ENCODE measurements at places on chromosomes 6 and 20.

DNA sequence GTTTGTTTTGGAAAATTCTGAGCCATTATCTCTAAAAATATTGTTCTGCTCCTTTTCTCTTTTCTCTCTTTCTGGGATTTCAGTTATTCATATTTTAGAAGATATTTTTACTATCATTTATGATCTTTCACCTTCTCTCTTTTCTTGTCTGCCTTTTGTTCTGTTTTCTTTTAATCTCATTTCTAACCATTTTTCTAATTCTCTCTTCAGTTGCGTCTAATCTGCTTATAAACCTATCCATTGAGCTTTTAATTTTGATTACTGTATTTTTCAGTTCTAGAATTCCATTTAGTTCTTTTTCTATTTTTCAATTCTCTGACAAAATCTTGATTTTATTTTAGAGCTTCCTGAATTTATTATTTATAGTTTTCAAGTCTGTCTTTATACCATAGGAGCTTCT is 42.2 kb upstream of the COL10A1 start:
- DNase-seq: no peak

DNA sequence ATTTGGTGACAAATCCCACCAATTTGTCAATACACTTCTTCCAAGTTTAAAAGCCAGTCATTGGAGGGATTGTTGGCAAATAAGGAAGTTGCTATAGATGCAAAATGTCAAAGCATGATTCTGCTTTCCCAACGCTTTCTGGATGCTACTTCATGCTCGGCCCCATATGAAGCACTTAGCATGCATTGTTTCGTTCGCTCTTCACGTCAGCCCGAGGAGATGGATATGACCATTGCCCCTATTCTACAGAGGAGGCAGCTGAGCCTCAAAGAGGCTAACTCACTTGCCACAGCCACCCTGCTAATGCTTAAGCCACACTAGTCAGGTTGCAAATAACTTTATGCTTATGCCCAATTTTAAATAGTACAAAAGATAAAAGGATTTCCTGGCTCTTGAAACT is 2.8 kb upstream of the NXT1 start:
- DNase-seq: no peak

- no peak for DNase-seq
These were observed 10.4 kb downstream of the TGM6 start for GRCh38 chr20:2390951-2391675.

DNA sequence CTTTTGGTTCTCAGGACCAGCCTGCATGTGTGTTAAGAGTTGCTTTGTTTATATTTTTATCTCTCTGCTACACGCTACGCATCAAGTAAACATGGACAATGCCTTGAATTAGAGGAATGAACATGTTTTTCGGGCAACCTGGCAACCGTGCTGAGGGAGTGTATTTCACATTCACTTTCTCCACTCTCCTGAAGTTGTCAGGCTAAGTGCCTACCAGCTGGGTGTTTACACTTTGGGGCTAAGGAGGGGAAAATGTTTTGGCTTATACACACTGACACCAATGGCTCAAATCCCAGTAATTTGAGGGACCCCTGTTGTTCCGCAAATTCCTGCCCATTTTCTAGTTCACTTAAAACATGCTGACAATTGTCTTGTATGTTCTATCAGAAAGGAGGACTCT is 141.5 kb upstream of the PDE7B start:
- DNase-seq: no peak

DNA sequence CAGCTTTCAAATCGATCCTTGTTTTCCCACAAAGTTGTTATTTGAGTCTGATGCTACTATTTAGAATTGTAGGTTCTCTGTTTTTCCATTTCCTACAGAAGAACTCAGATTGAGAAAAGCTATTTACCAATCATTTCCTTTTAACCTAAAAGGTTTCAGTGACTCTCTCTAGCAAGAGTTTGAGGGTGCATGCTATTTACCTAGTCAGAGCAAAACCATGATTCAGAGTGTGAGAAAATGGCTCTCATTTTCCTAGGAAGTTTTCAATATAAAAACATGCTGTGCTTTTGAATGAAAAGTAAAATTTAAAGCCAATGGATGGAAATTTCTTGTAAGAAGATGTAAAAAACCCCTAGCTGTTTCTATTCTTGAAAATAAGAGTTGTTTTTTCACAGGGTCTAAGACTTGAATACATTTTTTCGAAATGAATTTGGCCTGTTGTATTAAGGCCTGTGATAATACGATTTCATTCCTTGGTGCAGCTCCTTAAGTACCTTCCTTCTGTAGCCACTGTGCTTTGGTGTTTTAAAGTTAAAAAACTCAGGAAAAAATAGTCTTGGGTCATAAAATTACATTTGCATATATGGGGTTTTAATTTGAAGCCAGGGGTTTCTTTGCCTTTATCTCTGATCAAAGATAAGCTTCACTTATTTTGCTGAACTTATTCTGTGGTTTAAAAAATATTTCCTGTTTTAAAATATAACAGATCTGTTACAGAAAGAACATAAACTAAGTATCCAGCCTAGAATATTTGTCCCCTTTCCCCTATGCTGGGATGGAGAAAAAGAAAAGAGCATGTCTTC is 18.0 kb upstream of the RSPH3 start:
- no peak for DNase-seq

- DNase-seq: peak; percentile 53
These were observed 117.3 kb downstream of the OPRM1 start for GRCh38 chr6:154156135-154156896.

DNA sequence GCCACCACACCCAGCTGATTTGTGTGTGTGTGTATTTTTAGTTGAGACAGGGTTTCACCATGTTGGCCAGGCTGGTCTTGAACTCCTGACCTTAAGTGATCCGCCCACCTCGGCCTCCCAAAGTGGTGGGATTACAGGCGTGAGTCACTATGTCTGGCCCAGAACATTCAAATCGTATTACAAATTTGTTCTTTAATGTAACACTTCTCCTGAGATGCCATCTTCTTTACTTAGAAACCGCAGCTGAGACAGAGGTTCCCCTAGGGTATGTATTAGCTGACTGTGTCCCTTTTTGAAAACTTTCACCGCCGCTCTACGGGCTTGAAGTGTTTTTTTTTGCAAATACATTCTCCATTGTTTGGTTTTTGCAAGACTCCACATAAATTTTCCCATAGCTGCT is 62.6 kb downstream of the TOX2 start:
- peak; percentile 40 for DNase-seq

- DNase-seq: no peak
These were observed 377.6 kb downstream of the ESR1 start for GRCh38 chr6:152184917-152185574.

DNA sequence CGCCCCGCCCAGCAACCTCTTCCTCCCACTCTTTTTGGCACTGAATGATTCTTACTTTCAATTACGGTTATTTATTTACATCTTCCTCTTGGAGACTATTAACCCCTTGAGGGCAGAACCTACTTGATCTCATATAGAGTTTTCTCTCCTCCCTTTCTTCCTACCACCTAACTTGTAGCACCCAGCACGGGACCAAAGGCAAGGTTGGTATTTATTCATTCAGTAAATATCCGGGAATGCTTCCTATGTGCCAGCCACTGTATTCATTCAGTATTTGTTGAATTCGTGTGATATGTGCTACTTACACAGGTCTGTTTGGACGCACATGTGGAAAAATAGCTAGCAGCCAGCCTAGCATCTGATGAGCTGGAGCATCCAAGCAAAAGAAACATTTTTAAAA is 1.3 kb upstream of the CNKSR3 start:
- no peak for DNase-seq

DNA sequence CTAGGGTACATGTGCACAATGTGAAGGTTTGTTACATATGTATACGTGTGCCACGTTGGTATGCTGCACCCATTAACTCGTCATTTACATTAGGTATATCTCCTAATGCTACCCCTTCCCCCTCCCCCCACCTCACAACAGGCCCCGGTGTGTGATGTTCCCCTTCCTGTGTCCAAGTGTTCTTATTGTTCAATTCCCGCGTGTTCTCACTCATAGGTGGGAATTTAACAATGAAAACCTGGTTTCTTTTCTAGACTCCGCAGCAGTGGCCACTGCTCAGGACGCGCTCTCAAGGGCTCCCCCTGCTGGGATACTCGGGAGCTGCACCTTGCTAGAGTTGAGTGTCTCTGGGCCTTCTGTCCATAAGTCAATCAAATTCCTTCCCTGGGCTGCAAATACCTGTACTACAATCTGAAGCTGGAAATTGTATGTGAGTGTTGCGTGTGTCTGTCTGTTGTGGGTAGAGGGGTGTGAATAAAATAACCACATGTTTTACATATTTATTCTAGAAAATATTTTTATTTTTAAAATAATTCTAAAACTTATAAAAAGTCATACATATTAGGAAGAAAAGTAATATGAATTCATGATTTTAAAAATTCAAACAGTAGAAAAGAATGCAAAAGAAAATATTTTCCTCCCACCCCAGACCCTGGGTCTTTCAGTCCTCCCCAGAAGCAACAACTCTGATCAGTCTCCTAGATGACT is 8.2 kb upstream of the CEP250 start:
- DNase-seq: peak; percentile 80
